ENCODE measurements at places on chromosomes 4 and X.

- DNase-seq = no peak
Observed at GRCh38 chr4:7824218-7824617, 115.4 kb downstream of the AFAP1 start.

DNA sequence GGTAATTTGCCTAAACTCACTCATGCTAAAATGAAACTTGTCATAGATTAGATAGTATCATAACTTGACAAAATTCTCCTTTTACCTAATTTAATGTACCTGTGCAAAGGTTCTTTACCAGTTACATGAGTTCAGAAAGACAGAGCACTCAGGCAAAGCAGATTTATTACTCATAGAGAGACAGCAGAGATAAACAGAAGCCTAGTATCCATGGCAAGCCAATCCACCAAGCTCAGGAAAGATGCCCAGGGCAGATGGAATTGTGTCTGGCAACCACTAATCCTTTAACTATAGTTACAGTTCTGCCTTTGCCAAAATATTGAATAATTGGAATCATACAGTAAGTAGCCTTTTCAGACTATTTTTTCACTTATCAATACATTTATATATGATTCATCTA lies 826.2 kb downstream of the TECRL start:
- no peak for DNase-seq

DNA sequence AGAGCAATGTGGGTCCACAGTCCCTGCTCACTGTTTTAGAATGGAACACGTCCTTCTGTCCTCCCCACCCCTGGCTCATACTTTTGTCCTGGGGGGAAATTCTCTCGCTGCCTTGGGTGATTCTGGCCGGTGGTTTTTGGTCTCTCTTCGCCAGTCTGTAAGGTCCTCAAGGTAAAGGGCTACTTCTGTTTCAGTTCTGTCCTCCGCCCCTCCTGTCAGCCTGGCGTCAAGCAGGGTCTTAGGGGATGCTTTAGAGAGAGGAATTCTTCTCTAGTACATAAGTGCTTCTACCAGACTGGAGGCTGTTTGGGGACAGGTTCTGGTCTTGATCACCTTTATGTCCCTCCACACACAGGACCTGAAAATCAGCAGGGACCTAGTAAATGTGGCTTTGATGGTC lies 617 bp upstream of the MRFAP1L1 start:
- DNase-seq = no peak

DNA sequence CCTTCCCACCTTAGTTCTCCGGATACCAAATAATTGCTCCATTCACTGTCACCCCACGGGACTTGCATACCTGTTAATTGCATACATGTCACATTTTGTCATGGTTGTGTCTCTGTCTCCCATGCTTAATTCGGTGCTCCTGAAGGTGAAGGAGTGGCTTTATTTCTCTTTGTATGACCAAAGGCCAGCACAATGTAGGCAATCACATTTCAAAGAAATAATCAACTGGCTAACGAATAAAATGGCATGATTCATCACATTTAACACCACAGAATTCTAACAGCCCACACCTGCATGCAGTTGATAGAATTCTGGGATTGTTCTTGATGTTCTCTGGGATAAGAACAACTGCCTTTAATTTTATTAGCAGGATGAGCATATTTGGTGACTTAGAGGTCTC lies 59.3 kb downstream of the ATXN3L start:
- DNase-seq = no peak

- DNase-seq = no peak
Observed at GRCh38 chrX:45240301-45240700, 39.6 kb upstream of the DIPK2B start.

DNA sequence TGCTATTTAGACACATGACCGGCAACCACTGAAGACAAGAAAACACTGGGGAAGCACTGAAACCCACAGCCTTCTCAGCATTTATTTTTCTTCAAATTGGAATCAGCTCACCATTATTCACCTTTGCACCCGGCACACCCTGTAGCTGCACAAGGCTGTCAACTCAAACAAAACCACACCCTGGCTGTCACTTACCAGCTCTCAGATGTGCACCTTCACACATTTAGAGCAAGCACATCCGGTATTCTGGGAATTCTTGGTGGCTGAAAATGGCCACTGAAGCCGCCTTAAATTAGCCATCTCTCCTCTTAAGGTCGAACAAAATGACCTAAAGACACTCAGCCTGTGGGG lies 5.9 kb downstream of the ZFYVE28 start:
- no peak for DNase-seq

GRCh38 chr4:105951198-105951597 lies 55.9 kb downstream of the NPNT start:
- DNase-seq = no peak

- DNase-seq = no peak
Observed at GRCh38 chr4:109406337-109406931, 27.2 kb upstream of the SEC24B start.

DNA sequence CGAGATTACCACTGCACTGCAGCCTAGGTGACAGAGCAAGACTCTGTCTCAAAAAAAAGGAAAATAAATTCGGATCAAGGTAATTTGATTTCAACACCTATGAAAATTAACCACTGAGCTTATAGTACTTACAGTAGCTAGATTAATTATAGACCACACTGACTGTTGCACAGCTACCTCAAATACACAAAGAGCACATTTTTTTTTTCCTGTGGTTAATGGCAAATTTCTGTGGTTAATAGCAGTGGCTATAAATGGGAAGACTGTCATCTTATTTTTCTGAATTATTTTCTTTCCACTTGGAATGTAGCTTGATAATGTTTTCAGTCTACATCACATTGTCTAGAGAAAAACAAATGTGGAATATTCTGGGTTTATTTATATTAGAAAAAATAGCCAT lies 1661.6 kb upstream of the PCDH7 start:
- DNase-seq = no peak

DNA sequence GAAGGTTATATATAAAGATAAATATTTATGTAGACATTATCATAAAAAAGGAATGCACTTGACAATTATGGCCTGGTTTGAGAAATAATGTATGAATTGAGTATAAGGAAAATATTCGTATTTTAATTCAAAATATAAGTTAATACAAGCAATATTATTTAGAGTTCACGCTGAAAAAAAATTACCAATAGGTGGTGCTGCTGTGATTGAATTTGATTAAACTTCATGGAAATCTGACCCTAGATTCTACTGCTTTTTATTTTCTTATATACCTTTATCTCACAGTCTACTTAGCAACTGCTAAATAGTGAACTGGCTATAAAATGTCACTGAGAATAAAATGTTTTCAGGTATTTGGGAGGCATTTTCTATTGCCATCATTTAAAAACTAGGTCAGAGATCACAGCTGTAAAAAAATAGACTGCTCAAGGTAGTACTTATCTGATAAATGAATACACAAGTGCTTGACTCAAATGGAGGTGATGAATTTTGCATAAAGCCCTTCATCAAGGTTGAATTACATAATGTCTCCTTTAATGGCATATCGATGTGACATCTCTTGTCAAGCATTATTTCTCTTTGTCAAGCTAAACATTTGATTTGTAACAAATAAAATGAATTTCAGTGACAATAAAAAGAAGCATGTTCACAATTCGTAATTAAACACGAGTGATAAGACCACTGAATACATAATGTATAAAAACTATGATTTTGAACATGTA lies 1638.8 kb upstream of the PCDH7 start:
- DNase-seq = no peak

DNA sequence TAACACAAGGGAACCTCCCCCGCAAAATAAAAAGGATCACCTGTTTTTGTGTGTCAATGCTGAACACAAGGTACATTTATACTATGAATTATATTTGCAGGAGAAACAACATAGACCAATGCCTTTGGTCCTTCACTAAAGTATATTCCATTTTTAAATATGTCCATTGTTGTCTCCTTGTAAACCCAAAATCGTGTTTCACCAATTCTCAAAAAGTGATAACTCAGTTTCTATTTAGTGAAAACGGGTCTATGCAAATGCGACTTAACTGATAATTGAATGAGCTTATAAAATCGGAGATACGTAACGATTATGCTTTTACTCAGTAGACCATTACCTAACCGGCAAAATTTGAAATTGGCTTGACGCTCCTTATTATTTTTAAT lies 2.1 kb downstream of the BRWD3 start:
- DNase-seq = no peak

GRCh38 chr4:84678976-84679744 lies 96.2 kb downstream of the CDS1 start:
- no peak for DNase-seq

GRCh38 chr4:183411291-183411861 lies 33.1 kb upstream of the CDKN2AIP start:
- no peak for DNase-seq

GRCh38 chrX:9794495-9794894 lies 8.3 kb downstream of the SHROOM2 start:
- DNase-seq = no peak

- no peak for DNase-seq
Observed at GRCh38 chr4:6271701-6272465, 2.2 kb downstream of the WFS1 start.

GRCh38 chr4:18022572-18023050 lies 1.1 kb upstream of the LCORL start:
- DNase-seq = no peak

DNA sequence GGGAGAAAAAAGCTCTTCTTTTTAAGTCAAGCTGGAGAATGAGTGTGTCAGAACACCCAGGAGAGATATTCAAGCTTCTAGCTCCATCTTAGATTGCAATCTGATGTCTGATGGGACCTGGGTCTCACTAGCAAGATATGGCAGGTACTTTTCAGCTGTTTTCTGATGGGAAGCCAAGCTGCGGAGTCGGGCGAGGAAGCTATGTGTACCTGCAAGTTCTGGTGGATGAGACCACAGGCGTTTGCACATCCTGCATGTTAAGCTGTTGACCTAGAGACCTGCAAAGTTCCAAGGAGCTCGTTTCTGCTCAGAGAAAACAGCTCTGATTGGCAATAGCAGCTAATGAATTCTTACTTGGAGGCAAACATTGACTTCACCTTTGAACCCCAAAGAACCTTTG lies 167.3 kb upstream of the GATB start:
- DNase-seq = no peak

DNA sequence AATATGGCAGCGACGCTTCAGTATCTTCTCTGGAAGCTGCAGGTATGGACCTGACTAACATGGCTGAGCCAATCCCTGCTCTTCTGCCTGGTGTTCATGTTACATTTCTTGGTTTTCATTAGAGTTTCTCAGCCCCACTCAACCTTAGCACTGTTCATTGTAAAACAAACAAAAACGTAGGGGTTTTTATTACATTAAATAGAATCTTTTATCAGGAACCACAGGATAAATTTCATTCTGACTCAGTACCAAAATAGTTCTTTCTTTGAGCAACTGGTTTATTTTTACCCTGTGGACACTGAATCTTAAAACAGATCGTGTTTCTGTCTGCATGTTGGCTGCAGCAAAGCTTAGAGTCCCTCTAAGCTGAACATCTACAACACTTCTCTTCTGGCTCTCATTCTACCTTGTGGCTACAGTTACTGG lies 27.1 kb downstream of the FHIP1A start:
- DNase-seq = no peak

DNA sequence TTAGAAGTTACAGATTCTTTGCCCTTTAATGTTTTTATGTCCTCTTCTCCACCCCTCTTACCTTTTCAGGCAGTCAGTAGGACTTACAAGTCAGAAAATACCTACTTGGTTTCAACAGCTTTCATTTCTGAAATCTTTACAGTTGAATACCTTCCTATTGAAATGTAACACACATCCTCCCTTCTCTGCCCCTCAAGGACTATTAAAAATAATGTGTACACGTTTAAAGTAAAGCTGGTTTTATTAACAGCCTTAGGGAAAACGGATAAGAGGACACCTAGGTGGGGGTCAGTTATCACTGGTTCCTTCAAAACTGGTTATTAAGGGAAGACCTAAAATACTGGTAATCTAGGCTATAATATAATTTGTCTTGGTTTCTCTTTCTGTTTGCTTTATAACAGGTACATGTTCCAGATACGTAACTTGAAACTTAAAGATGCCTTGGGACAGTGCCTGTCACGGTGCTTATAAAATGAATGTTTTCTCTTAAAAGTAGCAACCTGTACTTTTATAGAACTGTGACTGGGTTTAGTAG lies 1.8 kb downstream of the CCSER1 start:
- no peak for DNase-seq

- no peak for DNase-seq
Observed at GRCh38 chr4:183181081-183181480, 82.0 kb downstream of the WWC2 start.

DNA sequence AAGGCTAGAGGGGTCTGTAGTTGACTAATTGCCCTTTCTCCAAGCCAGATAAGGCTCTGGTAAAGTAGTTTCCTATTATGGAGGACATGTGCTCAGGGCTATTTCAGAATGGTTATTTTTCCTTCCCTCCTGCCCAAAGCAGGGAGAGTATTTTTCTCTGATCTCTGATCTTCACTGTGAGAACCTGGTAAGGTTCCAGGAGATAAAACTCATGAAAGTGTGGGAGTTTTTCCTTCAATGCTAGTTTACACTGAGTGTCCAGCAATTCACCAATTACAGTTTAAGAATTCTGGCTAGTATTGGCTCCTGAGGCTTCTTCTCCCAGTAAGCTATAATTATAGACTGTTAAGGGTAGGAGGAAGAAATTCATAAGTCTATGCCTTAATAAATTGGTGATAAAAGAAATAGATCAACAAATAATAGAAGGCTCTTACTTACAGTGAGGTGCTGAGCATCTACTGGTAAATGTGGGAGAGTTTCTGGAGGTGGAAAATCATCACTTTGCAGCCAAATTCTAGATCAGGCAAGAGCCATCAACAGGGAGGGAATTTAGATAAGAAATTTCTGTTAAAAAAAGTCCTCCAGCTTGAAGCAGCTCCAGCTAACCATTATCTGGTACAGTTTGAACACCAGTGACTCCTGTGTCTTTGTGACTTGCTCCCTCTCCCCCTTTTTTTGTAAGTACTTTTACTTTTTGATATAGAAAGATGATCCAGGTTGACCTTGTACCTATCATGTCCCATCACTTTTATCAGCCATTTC lies 30.9 kb downstream of the CASP6 start:
- DNase-seq = no peak

DNA sequence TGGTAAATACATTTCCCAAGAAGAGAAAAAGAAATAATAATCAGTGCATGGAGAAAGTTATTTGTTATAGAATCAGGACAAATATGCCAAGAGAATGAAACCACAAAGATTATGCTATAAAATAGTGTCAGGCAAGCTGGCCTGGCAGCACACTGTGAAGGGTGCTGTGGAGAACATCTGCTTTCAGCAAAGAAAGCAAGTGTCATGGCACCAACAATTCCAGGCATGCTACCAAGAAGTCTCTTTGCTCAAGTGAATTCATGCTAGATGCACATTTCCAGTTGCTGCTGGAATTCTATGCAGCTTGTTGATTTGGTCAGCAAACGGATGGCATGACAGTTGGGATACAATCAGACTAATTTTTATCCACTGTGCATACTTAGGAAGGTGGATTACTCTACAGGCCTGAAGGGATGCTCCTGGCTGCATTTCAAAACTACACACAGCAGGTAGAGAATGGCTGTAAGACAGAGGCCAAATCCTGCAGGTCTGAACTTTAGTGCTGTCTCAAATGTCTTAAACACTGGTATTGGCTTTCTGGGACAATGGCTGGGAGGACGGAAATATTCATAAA lies 154.6 kb upstream of the FAT1 start:
- no peak for DNase-seq

- no peak for DNase-seq
Observed at GRCh38 chrX:44035571-44035970, 62.4 kb upstream of the NDP start.

All from activated naive CD8-positive, alpha-beta T cell treated with anti-CD3 and anti-CD28 coated beads, Interleukin-2, amount 50 U/mL, for 16 hours (primary cell).